BE2C (cell line): ENCODE measurements at places on chromosomes 11 and 22.

DNA sequence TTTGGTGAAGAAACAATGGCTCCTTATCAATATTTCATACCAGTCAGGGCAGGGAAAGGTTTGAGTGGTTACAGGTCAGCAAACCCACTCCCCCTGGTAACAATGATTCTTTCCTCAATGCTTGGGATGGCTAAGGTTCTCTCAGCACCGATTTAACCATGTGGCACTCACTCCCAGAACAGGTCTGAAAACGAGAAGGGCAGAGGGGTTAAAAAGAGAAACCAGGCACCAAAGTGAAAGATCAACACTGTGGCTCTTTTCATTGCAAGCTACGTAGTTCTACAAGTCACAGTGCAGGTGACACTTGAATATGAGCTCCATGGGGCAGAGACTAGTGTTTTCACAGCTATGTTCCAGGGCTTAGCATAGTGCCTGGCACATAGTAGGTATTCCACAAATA is 132.4 kb downstream of the PLEKHA7 start:
- no peak for DNase-seq

- no peak for DNase-seq
Measured at GRCh38 chr11:13358596-13359270, 81.1 kb downstream of the BMAL1 start.

DNA sequence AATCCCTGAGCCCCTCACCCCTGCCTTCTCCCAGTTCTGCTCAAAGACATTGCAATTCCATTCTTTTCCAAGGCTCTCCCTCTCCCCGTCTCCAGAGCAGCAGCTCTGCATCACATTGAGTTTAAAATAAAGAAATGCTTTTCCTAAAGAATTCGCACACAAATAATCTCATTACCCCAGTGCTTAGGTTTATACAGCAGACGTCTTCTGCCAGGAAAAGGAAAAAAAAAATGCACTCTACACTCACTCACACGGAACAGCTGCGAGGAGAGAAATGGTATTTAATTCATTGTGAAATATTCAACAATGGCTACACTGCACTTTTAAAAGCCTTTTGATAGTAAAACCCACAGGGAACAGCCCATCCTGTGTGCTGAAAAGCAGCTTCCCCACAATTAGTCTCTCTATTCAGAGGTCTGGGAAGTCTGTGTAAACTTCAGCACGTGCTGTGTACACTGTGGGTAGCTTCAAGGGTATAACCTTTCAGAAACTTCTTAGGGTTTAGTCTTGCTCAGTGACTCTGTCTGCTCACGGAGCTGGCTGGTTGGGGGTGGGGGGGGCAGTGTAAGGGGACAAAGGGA is 42.8 kb downstream of the ETS1 start:
- no peak for DNase-seq

DNA sequence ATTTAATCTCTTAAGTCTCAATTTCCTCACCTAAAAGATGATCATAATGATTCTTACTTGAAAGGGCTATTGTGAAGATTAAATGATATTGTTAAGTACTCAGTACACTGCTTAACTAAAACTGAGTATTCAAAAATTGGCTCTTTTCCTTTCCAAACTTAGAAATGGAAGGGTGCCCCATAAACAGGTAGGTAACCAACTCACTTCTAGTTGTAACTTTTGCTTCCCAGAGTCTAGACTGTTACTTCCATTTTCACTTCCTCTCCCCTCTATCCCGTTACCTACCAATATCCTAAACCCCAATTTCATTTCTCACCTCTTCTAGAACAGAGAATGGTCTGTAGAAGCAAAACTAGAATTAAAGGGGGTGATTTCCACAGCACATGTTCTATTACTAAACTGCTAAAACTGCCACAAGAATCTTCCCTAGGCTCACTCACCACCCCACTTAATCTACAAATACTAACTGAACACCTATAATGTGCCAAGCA is 50.0 kb downstream of the RRAS2 start:
- no peak for DNase-seq

GRCh38 chr11:45391168-45391850 is 105.2 kb upstream of the SYT13 start:
- no peak for DNase-seq

DNA sequence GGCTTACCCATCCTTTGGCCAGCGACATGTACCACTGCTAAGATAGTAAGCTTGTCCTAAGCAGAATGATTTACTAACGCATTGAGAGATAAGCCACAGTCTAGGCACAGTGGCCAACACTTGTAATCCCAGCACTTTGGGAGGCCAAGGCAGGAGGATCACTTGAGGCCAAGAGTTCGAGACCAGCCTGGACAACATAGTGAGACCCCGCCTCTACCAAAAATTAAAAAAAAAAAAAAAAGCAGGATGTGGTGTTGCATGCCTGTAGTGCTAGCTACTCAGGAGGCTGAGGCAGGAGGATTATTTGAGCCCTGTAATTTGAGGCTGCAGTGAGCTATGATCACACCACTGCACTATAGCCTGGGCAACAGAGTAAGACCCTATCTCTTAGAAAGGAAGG is 93.1 kb downstream of the HIPK3 start:
- DNase-seq, result no peak

- no peak for DNase-seq
Measured at GRCh38 chr22:50326225-50326955, 422 bp downstream of the DENND6B start.

- DNase-seq, result no peak
Measured at GRCh38 chr11:18013790-18014507, 1.1 kb upstream of the SERGEF start.
